ENCODE measurements at places on chromosomes 1 and 21.

DNA sequence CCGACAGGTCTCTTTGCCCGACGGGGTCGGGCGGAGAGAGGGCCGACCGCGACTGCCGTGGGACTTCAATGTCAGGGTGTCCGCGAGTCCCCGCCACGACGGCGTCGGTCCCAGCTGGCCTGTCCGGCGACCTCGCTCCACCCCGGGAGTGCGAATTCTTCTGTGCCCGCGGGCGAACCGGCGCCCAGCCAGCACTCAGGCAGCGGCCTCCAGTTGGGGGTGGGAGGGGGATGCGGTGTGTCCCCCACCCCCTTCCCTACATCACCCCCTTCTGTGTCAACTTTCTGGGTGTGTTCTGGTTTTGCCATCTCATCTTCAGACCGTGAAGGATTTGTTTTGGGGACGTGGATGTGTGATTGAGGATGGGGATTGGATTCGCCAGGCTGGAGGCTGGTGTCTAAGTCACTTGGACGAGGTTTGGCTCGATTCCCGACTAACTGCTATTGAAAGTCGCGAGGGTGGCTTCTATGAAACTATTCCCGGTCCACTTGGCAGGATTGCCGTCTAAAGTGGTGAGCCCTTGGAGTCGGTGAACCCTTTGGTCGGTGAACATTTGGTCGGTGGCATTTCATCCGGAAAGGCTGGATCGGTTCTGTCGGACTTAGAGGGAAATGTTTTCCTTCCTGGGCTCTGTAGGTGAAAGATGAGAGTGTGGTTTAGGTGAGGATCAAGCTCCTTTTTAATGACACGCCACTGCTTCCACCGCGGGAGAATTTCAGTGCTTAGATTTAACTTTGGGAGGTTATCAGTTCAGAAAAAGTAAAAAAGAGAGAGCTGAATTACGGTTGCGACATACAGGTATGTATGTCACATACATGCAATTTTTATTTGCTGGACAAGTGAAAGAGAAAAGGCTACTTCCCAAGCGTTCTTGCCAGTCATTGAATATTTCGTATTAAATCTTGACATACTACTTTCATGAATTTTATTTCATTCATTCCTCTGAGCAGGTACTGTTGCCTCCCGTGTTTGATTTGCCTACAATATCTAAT, 771 bp downstream of the ABCD3 start:
- DNase-seq = no peak

DNA sequence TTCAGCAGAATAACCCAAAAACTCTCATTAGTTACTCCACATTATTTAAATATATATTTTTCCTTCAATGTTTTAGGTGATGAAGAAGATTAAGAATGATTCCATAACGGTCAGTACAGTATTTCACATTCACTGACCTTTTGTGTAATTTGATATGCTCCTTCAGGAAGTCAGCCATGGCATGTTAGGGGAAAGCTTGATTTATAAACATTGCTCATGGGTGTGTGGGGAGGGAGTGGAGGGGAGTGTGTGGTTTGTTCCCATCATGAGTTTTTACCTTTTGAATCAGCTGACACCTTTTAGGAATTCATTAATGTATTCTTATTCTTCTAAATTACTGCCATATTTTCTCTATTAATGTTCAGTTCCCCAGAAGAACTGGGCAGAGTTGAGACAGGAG, 240.2 kb downstream of the ATG4C start:
- no peak for DNase-seq

DNA sequence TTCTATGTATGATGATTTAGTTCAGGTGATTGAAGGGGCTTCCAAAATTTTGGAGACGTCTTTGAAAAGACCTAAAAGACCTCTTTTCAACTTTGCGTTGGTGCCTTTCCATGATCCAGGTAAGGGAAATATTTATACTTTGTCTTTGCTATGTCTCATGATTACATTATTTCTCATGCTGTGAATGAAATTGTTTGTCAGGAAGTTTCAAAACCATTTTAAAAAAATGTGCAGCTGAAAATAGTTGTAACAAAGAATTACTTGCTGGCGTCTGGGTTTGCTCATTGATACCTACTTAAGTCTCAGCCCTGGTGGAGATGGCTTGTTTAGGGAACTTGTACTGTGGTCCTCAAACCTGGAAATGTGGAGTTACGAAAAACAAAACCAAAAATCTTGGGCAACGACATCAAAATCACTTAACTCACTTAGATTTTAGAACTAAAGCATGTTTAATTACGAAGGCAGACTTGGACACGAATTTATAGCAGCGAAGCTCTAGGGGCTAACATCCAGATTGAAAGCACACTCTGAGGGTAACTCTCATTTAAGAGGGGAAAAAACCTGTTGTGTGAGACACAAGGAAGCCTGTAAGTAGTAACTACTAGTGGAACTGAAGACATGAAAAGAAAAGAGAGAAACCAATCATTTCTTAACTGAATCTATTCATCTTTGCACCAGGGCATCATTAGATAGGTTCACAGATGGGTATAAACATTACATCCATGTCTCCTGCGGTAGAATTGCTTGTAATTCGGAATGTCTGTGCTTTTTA, 924 bp downstream of the HMCN1 start:
- DNase-seq = no peak

GRCh38 chr1:236850077-236850979, 55.2 kb downstream of the MTR start:
- DNase-seq = no peak

DNA sequence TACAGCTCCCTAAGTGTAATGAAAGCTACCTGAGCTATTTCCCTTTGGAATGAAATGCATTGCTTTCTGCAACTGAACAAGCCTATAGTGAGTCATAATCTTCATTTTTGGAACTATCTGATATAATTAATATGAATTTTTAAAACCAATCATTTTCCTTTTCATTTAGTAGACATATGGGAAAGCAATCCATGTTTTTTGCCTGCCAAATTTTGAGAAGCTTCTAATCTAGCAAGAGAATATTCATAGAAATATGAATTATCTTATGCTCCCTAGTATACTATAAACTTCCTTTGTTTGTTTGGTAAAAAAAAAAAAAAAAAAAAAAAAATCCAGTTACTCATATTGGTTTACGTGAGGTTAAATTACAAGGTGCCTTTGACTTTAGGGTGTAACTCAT, 68.3 kb downstream of the PLPPR4 start:
- no peak for DNase-seq

DNA sequence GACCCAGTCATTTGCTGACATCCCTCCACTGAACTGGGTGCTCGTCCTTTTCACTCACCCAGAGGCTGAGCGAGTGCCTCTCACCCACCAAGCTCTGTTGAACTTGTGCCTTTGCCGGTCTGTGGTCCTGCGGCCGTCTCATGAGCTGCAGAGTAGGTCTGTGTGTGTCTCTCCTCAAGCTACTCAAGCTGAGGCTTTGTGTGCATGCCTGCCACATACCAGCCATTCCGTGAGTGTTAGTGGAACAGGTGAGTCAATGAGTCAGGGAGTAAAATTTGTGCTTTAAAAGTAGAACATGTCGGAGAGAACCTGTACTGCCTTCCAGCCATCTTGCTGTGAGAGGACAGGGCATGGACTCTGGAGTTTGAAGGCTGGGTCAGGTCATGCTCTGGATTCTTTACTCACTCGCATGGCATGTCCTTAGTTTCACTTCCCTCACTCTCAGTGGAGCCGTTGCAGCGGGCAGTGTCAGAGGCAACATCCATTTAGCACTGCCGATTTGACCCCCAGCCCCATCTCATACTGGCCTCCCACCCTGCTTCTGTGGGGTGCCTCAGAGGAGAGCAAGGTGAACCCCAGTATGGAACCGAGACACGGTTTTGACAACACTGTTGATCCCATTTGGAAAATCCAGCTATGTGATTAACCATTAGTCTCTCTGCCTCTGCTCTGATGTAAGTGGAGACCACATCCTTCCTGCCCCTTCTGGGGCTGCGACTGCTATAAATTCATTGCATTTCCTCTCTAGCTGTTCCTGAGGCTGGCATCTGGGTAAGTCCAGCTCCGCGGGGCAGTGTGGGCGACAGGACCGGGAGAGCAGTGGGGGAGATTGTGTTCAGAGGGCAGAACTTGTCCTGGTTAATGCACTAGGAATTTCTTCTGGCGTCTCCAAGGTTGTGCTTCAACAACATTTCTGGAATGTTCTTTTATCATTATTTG, at the start of gene NLRP3:
NLRP3 (plus strand) TSS at position 751 of the 939 bp plus-strand sequence. CDS start 2,628 bp downstream, outside the sequence.
- no peak for DNase-seq

DNA sequence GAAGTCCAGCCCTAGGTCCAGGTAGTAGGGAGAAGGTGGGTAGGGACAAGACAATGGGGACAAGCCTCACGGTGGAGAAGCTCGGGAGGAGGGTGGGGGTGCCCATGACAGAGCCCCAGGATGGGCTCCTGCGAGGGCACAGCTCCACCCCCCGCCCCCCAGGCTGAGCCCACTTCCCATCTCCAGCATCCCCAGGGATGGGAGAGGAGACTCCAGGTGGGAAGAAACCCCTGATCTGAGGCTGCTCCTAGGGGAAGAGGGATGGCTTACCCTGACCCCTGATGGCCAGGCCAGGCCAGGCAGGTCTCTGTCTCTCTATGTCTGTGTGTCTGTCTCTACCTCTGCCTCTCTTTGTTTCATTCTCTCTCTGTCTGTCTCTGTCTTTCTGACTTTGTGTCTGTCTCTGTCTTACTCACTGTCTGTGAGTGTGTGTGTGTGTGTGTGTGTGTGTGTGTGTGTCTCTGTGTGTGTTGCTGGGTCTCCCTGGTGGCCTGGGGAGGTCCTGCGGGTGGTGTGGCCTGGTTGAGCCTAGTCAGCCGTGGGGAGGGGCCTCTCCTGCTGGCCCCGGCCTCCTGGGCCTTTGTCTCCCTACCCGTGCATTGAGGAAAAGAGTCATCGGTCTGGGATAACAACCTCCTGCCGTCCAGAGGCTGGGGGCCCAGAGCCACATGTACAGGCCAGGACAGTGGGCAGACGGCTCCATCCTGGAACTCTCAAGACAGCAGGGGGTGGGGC, 45.7 kb downstream of the WNT9A start:
- no peak for DNase-seq

- DNase-seq = no peak
Observed at GRCh38 chr1:59353453-59353852, 56.6 kb downstream of the FGGY start.

DNA sequence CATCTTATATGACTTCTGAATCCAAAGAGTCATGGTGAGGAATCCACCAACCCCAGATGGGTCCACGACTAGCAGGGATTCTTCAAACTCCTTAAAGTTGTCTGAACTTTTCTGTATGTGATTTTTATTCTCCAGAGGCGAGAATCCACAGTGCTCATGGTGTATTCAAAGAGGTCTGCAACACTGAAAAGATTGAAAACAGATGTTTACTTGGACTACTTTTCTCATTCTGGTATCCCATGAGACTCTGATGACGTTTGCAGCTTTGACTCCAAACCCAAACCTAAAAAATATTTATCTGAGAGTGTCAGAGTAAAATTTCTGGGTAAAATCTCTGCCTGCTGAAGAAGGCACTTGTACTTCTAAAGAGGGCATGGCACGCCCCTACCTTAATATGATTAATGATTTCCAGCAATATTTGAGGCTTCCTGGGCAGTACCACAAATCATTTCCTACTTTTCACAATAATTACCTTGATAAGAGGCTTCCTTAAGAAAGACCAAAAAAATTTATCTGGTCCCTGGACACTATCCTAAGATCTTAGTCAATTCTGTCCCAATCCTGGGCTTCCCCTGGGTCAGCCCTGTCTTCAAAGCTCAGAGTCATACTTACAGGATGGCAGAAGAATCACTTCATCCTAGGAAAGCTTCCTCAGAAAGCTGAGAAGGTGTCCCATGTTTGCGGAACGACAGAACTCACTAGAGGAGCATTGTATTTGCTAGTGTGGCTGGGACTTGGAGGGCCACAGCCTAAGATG, 76.5 kb upstream of the MAP10 start:
- no peak for DNase-seq

- DNase-seq = no peak
Observed at GRCh38 chr1:241838897-241839296, 9.1 kb upstream of the EXO1 start.

GRCh38 chr1:62037274-62037673, 157.4 kb upstream of the L1TD1 start:
- no peak for DNase-seq

GRCh38 chr1:100188617-100189016, 10.6 kb upstream of the LRRC39 start:
- no peak for DNase-seq

- no peak for DNase-seq
Observed at GRCh38 chr1:176773038-176773437, 310.1 kb downstream of the PAPPA2 start.

- peak; percentile 66 for DNase-seq
Observed at GRCh38 chr1:179575497-179576314, at the start of gene NPHS2. Gene NPHS2, minus strand, starts transcription at chr1:179575948. Its CDS starts 84 bp downstream, at chr1:179575864.

DNA sequence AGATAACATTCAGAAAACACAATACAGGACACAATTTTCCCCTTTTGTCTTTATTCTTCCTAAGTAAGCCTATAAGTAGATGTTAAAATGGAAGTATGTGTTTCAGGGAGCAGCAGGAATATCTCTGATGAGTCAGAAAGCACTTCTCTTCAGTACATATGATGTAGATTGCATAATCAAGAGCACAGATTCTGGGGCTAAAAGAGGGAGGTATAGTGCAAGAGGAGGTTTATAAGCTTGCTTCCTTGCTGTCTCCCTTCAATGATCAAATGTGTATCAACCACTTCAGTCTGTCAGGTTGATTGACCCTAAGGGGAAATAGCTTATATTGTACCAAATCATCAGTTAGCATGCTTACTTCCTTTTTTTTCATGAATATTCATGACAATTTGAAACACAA, 822.8 kb downstream of the BRINP3 start:
- no peak for DNase-seq

GRCh38 chr1:155241069-155241679, 14.1 kb downstream of the ENTREP3 start:
- DNase-seq = peak; percentile 75

- DNase-seq = no peak
Observed at GRCh38 chr1:231639819-231640218, 13.2 kb downstream of the DISC1 start.

DNA sequence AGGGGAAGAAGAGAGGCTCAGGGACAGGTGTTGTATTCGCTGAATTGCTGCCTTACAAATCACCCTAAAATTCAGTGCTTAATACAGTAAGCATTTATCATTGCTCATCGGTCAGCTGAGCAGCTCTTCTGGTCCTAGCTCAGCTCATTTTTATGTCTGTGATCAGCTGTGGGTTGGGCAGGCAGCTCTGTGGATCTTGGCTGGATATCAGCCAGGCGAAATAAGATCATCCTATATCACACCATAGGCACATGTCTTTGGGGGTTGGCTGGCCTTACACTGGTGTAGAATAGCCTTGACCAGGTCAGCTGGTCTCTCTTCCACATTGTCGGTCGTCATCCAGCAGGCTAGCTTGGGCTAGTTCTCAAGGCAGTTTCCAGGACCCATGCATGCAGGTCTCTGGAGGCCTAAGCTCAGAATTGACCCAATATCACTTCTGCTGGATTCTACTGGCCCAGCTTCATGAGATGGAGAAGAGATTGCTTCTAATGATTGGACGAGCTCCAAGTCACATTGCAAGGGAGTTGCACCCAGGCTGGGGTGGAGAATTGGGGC, 448.6 kb downstream of the KIF26B start:
- DNase-seq = no peak

Data from ecto neural progenitor cell (in vitro differentiated cells).